ENCODE measurements at places on chromosomes 4 and X.

DNA sequence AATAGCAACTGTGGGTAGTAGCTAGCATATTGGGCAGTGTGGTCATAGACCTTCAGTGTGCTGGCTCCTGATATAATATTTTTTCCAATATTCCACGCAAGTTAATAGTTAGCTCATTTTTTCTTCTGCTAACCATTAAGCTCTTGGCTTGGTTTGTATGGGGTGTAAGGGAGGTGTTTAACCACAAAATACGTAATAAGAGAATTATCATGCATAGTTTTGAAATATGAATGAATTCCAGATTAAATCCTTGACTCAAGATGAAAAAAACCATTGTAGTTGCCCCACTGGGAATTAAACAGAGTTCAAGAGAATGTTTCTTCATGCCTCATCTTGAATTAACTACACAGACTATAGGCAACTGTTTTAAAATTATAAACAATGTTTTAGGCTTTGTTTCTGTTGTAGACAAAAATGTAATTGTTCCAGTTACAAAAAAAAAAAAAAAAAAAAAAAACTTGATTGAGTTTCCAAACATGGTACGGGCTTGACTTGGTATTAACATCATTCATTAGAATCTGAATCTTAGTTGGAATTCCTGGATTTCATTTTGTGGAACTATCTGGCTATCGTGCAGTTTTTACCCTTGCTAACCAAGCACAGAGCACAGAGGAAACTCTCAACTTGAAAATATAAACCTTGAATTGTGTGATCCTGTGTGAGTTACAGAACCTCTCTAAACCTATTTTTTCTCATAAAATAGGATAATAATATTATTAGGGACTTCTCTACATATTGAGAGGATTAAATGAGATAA, 28.4 kb downstream of the CXCL1 start:
- peak; percentile 84 for DNase-seq

- DNase-seq, result peak; percentile 61
Measured at GRCh38 chr4:94304365-94304971, 38.2 kb downstream of the HPGDS start.

GRCh38 chr4:18582841-18583240, 561.3 kb upstream of the LCORL start:
- DNase-seq, result no peak

GRCh38 chr4:102356562-102357202, 11.4 kb upstream of the SLC39A8 start:
- DNase-seq, result no peak

All from LHCN-M2 (cell line).